ENCODE measurements at places on chromosomes 2 and 18. TPM values are rescaled to one million over a fixed set of nuclear protein-coding genes. Genes with fewer than 3 reads are reported as not detected.

Gene SPHKAP
- not detected for total RNA-seq

DNA sequence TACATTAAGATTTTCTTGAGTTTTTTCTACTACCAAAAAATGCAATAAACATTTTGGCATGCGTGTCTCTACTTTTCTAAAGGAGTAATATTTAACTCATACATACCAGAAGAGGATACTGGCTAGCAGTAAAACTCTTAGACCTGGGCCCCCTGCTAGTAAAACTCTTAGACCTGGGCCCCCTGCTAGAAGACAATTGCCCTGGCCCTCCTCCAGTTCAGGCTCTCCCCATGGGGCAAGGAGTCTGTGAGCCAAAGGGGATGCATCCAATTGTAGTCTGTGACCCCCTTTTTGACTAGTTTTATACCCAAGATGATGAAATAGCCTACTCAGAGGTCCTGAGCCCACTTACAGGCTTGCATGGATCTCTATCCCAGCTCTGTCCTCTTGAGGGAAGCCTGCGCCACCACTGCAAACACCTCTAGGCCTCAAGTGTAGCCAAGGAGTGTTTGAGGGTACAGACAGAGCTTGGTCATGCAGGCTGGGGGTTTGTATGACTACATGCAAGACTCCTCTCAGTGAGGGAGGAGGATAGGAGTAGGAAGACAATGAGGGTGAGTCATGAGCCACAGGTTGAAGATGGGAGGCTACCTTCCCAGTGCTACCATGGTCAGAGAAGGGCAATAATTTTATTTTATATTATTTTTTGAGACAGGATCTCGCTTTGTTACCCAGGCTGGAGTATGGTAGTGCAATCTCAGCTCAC lies 45.2 kb upstream of the PGAP1 start:
- H3K4me1 ChIP-seq = no peaks in the 10 kb centered on the region
- no peak overlapping the region for H3K27ac ChIP-seq
- no peak overlapping the region for H3K4me3 ChIP-seq
- no peak for DNase-seq
- H3K36me3 ChIP-seq = no peaks in the 10 kb centered on the region
- H3K27me3 ChIP-seq = no peaks in the 10 kb centered on the region

GRCh38 chr2:206955253-206955652 lies 15.9 kb downstream of the CPO start:
- no peak for DNase-seq
- no peaks in the 10 kb centered on the region for H3K27me3 ChIP-seq
- H3K27ac ChIP-seq = no peak overlapping the region

Gene LOXL3
- 3.1 TPM for total RNA-seq

Gene CRYGD
- not detected for total RNA-seq

DNA sequence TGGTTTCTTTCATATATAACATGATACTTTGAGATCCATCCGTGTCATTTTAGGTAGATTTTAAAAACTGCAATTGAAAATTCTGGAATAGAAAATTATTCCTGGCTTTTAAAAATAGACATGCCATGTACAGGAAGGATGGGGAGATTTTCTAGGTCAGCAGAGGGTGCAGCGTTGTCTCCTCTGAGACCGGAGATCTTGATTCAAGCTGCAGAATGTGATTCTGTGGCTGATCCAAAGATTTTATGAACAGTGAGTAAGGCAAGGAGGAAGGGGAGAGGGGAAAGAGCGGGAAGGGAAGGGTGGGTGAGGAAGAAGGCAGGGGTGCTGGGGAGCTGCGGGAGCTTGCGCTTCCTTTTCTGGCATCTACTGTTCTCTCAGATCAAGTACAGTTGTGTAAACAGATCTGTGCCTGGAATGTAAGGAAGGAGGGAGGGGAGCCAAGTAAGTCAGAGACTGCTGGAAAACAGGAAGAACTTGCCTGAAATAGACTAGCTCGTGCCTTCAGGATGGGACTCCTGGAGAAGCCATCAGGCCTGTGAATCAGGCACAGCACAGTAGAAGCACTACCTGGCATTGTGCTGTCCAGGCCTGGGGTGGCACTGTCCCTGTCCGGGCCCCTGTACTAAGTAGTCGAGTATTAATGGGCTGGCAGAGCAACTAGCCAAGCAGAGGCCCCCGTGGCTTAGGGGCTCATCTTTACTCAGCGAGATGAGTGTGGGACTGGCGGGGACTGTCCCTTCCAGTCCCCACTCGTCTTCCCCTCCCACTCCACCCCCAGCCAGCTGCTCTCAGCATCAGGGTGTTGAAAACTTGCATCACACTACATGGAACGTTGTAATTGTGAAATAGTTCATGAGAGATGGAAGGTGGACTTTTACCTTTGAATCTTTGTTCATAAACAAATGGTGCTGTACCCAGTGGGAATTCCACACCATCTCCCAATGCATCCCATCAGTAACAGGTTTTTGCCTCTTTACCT lies 163.5 kb downstream of the UXS1 start:
- no peaks in the 10 kb centered on the region for H3K36me3 ChIP-seq
- H3K4me1 ChIP-seq = no peaks in the 10 kb centered on the region
- no peaks in the 10 kb centered on the region for H3K27me3 ChIP-seq

DNA sequence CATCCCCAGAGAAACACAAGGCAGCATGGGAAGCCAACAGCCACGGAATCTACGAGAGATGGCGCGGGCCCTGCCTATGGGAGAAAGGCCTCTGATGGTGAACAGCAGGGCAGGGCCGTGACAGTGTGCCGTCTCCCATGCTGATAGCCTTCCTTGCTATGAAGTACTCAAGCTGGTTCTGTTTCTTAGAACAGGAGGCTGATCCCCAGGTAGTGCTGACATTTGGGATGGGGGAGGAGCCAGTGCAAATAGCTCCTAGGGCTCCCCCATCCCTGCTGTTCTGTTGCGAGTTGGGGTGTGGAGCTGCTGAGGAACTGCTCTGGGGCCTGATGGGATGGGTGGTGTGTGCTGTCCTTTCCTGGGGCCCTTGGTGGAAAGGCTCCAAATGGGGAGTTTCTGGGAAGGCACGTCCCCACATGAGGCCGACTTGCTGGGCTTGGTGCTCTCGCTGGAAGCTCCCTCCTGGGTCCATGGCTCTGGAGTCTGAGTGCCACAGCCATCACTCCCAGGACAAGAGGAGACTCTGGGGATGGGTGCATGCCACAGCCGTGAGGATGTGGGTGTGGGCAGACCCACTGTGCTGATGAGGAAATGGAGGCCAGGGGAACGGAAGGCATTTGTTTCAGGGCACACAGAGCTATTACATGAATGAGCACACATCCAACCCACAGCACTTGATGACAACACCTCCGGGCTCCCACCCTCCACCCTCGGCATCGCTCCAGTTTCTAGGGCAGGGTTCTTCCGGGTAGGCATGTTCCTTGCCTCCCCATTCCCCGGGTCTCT lies 246.8 kb downstream of the HDAC4 start:
- no peaks in the 10 kb centered on the region for H3K27me3 ChIP-seq
- no peaks in the 10 kb centered on the region for H3K36me3 ChIP-seq
- no peak overlapping the region for H3K27ac ChIP-seq
- H3K4me1 ChIP-seq = no peaks in the 10 kb centered on the region
- no peak overlapping the region for H3K4me3 ChIP-seq

DNA sequence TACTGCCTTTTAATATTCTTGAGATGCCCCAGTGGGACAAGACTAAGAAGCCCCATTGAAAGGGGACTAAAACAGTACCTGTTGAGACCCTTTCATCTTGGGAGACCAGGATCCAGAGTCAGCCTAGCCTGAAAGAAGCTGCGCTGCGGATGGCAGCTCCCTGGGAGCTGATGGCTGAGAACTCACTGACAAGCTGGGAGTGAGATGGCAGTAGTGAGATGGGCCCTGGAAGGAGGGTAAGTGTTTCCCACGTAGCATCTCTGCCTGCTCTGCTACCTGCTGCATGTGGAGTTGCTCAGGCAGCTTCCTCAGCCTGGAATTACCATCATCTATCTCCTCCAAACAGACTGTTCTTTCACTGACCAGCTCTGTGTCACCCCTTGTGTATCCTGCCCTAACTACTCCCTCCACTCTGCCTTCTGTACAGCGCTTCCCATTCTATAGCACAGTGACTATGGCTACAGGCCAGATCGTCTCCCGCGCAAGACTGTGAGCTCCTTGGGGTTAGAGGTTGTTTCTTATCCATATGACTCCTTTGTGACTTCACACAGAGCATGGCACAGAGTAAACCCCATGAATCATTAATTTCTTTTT lies 330.4 kb downstream of the NBAS start:
- no peak overlapping the region for H3K4me3 ChIP-seq
- no peaks in the 10 kb centered on the region for H3K27me3 ChIP-seq
- H3K4me1 ChIP-seq = no peaks in the 10 kb centered on the region

- DNase-seq = no peak
- H3K4me1 ChIP-seq = no peaks in the 10 kb centered on the region
- H3K36me3 ChIP-seq = peaks cover 25% of the 10 kb centered on the region
- no peak overlapping the region for H3K4me3 ChIP-seq
- H3K27ac ChIP-seq = no peak overlapping the region
Measured at GRCh38 chr18:2792395-2792794, 54.4 kb upstream of the EMILIN2 start.

DNA sequence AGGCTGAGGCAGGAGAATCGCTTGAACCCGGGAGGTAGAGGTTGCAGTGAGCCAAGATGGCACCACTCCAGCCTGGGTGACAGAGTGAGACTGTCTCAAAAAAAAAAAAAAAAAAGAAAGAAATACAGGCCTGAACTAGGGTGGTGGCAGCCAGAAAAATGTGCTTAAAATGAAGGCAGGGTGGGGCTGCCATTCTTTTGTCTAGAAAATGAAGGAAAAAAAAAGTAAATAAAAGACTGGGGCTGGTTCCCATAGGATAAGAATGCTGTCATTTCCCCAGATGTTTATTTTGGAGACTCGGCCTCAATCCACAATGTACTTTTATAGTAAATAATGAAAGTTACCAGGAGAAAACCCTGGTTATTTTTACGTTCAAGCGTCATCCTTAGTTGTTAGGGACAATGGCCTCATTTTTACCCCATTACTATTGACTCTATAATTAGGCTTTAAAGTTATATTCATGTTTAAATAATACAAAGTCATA lies 58.9 kb downstream of the ATP8B1 start:
- H3K4me3 ChIP-seq = no peak overlapping the region
- no peak overlapping the region for H3K27ac ChIP-seq
- no peak for DNase-seq
- H3K36me3 ChIP-seq = peaks cover 11% of the 10 kb centered on the region
- no peaks in the 10 kb centered on the region for H3K27me3 ChIP-seq
